ENCODE measurements at places on chromosomes 12 and 14. TPM values are rescaled to one million over a fixed set of nuclear protein-coding genes. Genes with fewer than 3 reads are reported as not detected.

BIN2 gene
- total RNA-seq = 2.3 TPM

- DNase-seq = no peak
Observed at GRCh38 chr12:110733900-110734299, 8.8 kb downstream of the PPP1CC start.

MYO1H gene
- 2.0 TPM for total RNA-seq

DNA sequence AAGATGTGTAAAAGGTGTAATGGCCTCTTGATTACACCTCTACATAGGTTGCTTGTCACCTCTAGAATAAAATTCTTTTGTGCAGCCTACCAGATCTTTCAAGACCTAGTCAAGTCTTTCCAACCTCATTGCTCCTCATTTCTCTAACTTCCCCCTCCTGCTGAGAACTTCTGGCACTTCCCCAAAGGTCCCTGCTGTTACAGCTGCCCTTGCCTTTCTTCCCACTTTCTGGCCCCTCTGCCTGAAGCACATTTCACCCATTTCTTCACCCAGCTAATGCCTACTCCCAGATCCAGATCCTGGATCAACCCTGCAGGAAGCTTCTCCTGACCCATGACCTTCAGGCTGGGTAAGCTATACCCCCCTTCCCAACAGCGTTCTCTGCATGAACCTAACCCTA lies 1.5 kb downstream of the TSHR start:
- no peak for DNase-seq

DNA sequence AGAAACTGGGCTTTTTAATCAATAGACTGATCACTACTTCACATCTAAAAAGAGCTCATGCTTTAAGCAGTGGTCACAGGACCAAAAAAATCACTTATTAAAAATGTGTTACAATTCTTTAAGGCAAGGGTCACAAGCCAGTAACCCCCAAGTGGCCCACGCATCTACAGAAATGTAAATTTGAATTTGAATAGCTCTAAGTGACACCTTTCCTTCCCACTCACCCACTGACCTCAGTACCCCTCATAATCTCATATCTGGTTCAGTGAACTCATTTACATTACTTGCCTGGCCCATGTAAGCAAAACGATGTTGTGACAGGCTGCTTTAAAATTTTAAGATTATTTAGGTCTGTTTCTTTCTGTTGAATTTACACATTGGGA lies 27.4 kb downstream of the NELL2 start:
- no peak for DNase-seq

DNA sequence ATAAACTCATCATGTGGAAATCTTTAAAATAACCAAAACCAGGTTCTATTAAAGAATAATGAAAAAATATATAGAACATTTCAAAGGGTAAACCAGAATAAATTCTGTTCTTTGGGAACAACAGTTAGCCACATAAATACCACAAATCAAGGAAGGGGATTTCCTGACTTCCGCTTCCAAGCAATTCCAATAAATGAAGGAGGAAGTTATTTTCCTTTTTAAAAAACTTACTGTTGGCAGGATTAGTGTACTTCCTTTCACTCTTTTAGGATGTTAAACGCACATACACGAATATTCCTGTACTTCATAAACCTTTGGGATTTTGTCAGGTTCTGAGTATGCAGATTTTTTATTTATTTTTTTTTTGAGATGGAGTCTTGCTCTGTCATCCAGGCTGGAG lies 13.7 kb upstream of the LIMA1 start:
- DNase-seq = no peak

GPR65 gene
- total RNA-seq = 1.0 TPM

DNA sequence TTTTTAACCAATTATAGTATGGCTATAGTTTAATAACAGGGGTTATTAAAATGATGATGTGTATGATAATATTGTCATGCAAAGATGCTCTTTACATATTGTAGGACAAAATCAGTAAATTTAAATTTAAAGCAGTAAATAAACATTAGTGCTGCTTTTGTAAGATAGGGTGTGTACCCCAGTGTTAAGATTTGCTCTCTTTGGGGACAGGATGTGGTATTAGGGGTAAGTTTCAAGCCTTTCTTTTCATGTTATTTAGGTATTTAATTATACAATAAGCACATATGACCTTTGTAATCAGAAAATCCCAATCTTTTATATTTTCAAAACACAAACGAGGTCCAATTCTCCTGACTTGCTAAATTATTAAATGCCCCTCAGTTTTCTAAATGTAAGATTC lies 39.7 kb upstream of the RPH3A start:
- DNase-seq = no peak

- no peak for DNase-seq
Observed at GRCh38 chr12:6340745-6341416, 995 bp downstream of the TNFRSF1A start.

DNA sequence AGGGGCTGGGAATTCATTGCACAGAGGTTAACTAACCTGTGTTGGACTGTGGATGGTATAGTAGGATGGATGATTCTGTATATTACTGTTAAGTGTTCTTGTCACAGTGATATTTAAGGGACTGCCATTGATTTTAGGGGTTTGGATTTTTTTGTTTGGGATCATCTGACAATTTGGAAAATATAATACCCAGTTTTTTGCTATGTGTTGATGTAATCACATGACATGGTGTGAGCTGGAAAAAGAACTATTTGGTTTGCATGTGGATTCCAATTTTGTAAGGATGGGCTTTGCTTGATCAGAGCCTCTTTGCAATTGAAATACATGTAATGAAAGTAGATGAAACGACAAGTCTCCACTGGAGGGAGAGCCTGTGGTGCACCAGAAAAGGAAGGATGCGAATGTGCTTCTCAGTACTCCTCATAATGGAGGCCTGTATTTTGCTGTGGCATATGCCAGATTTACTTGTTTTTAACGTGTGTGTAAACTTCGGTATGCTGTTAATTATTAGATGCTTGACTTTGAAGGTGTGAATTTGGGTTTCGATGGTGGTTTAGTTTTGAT lies 2.7 kb downstream of the DYRK2 start:
- DNase-seq = no peak

Data from breast epithelium (tissue), 4 donors.